Stimulated activated CD8-positive, alpha-beta memory T cell treated with anti-CD3 and anti-CD28 coated beads, Interleukin-2, amount 100 ng/mL, for 48 hours (primary cell): ENCODE measurements at places on chromosomes 1 and 21.

GRCh38 chr1:4046836-4047461, 146.9 kb upstream of the C1orf174 start:
- no peak for DNase-seq

- DNase-seq = no peak
Measured at GRCh38 chr1:39091845-39092645, 65.9 kb downstream of the NDUFS5 start.

GRCh38 chr1:33687000-33687399, 176.9 kb upstream of the HMGB4 start:
- no peak for DNase-seq

DNA sequence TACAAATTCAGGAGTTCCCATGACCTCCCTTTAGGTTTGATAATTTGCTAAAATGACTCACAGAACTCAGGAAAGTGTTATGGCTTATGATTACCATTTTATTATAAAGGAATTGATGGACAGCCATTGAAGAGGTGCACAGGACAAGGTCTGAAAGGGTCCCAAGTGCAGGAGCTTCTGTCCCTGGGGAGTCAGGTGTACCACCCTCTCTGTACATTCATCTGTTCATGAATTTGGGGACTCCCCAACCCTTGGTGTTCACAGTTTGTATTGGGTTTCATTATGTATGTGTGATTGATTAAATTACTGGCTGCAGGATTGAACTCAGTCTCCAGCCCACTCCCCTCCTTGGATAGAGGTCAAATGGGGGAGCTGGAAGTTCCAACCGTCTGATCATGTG, 10.8 kb upstream of the IL10RB start:
- DNase-seq = no peak
